DMS53 (cell line): ENCODE measurements at places on chromosomes 6 and 20.

GRCh38 chr20:59455402-59456341 lies 148.7 kb upstream of the PHACTR3 start:
- no peak for DNase-seq

- DNase-seq: no peak
Observed at GRCh38 chr20:46108435-46108841, 9.7 kb upstream of the CD40 start.

- peak; percentile 27 for DNase-seq
Observed at GRCh38 chr6:29414588-29414987, at the start of gene OR12D1. Gene OR12D1 (plus strand): TSS chr6:29414928.

DNA sequence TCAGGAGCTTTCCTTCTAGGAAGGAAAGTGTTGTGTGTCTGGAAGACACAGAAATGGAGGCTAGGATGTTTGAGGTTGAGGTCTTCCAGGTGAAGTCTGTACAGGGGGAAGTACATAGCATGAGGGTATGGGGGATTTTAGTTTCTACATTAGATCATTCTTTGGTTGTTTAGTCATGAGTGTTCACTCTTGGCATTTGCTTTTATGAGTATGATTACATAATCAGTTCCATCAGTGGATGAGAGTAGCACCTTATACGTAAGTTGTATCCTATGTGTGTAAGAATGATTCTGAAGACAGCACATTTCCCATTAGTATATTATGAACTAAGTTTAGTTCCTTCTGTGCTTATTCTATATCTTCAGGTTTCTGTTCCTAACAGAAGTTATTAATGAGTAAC lies 1.9 kb downstream of the CDYL start:
- peak; percentile 18 for DNase-seq

DNA sequence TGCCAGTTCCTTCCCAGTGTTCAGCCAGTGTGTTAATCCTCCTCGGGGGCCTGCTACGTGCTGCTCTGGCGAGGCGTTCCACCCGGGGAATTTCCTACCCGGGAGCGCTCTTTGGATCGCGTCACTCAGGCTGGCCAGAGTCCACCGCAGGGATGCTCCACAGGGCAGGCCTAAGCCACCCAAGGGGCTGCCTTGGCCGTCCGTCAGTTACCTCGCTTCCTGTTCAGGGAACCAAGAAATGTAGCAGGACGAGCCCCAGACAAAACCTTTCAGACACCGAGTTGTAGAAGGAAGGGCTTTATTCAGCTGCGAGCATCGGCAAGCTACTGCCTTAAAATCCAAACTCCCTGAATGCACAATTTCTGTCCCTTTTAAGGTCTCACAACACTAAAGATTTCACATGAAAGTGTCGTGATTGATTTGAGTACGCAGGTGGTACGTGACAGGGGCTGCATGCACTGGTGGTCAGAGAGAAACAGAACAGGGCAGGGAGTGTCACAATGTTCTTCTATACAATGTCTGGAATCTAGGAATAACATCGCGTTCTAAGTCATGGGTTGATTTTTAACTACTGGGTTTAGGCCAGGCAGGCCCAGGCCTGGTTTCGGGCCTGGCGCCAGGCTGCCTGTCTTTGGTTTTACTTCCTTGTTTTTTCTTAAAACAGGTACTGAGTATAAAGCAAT lies 15.7 kb upstream of the POU5F1 start:
- no peak for DNase-seq

DNA sequence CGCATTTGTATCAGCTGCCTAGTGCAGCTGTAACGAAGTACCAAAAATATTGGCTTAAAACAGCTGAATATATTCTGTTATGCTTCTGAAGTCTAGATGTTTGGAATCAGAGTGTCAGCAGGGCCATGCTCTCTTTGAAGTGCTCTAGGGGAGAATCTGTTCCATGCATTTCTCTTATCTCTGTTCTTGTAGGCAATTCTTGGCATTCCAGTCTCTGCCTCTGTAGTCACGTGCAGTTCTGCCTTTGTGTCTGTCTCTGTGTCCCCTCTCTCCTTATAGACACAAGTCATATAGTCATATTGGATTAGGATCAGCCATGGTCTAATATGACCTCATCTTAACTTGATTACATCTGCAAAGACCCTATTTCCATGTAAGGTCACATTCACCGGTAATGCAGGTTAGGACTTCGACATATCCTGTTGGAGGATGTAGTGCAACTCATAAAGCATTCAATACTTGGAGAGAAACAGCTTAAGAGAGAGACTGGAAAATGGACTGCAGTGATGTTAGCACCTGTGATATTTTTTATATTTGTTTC lies 18.6 kb downstream of the FAM83B start:
- DNase-seq: no peak

DNA sequence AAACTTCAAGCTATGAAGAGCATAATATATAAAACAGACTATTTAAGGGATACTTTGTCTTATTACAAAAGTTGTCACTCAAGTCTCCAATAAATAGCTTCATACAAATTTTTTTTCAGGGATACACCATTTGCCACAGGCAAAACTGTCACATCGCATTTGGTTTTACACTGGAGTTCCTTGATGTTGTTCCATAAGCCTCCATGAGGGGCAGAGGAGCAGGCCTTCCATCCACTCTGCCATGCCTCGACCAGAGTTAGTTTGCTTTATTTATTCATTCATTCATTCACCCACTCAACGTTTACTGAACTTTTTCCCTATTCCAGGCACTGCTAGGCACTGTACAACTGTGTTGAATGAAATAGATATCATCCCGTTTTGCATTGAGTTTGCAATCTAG lies 246.6 kb downstream of the PHF3 start:
- peak; percentile 45 for DNase-seq

DNA sequence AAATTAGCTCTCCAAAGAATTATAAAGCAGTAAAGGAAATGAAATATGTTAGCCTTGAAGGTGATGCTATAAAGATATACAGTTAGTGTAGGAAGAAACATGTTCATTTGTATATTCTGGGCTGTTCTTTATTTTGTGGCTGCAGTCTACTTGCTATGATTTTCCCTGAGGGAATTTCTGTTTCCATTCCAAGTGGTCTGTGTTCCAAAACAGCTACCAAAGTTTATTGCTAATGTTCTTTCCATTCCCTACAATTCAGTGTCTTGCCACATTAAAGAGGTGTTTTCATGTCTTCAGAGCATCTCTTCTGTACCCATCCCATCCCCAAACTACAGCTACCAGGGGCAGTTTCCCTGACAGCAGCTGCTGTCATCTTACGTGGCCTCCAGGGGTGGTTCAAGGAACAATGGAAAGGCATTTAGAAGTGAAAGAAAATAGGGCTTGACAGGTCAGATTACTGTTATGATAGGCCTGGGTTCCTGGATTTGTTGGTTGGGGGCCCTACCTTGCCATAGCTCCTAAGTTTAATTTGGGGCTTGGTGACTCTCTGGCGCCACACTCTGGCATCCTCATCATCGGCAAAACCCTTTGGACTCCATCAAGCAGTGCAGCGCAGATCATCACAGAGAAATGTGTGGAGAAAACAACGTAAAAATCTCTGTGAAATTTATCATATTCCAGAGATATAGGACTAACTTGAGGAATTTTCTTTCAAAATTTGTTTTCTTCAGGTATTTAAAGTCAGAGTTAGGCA lies 33.8 kb upstream of the AIG1 start:
- peak; percentile 37 for DNase-seq

GRCh38 chr6:22656706-22657351 lies 87.5 kb downstream of the HDGFL1 start:
- DNase-seq: no peak

DNA sequence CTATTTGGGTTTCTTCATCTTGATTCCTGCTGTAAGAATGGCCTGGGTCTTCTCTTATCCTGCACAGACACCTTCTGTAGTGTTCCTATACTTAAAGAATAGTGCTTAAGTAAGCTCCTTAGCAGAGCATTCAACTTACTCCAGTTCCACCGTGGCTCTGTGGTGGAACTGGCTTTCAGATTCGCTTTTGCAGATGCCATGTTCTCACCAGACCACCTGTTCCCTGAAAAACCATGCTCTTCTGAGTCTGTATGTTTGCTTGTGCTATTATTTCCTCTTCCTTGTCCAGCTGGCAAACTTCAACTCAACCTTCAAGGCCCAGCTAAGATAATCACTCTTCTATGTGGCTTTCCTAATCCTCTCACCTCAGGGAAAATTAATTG lies 4.9 kb downstream of the ELMO2 start:
- no peak for DNase-seq

DNA sequence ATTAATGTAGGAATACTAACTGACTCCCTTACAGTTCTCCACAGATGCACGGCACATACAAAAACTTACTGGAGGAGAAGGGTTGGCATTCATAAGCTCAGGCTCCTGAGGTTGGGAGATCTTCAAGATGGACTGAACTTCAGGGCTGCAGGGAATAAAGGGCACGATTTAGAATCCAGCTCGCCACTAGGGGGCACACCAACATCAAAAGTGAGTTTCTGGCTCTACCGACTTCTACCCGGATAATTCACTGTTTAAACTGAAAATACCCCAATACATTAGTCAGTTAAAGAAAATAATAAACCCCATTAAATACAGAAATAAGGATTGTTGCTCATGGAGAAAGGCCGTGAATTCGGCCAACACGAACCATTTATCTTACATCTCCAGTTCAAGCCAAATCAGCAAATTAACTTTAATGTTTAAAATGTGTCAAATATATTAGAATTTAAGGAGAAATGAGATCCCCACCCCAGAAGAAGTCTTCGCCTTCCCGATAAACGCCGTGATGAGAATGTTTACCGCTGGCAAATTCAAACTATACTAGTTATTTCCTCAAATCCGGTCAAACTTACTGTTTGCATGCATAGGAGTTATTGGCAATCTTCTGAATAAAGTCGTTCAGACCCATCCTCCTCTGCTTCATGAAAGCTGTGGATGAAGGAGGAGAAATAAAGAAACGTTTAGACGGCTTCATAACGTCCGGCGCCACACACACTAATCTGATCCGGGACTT lies 121.7 kb upstream of the SLC2A12 start:
- DNase-seq: peak; percentile 80

DNA sequence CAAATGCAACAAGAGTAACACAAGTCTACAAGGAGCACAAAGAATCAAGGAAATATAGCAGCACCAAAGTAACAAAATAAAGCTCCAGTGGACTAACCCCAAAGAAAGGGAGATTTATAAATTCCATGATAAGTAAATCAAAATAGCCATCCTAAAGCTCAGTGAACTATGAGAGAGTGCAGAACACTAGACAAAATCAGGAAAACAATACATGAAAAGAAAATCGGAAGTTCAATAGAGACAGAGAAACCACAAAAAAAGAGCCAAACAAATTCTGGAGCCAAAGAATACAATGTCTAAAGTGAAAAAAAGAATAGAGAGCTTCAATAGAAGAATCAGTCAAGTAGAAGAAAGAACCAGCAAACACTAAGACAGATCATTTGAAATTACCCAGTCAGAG lies 247.3 kb upstream of the TENT5A start:
- no peak for DNase-seq

GRCh38 chr6:4404415-4404814 lies 269.0 kb upstream of the ECI2 start:
- no peak for DNase-seq

DNA sequence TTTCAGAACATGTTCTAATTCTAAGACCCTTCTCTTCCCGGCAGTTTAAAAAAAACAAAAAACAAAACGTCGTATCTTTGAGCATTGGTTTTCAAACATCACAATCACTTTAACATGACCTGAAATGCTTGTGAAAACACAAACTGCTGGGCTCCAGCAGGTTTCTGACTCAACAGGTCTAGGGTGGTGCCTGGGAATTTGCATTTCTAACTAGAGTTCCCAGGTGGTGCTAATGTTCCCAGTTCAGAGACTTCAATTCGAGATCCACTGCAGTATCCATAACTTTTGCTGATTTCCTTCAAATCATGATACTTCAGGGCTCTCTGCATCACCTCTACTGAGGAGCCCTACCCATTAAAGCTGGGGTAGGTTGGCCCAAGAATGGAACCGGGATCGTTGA lies 850 bp upstream of the SMPDL3A start:
- DNase-seq: peak; percentile 9

DNA sequence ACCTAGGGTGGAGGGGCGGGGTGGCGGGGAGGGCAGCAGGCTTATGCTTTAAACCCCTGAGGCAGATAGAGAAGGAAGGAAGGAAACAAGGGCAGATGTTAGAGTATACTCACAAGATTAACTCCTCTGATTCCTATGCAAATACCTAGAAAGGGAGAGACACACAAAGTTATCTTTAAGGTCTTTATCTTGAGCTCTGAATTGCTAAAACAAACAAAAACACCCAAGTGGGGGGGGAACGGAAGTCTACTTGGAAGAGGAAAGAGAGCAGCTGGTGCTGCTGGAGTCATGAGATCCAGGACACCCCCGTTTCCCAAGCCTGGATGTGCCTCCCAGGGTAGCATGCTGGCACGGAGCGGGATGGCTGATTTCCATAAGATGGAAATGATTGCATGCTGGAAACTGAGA lies 43.4 kb downstream of the PLAGL1 start:
- DNase-seq: no peak

DNA sequence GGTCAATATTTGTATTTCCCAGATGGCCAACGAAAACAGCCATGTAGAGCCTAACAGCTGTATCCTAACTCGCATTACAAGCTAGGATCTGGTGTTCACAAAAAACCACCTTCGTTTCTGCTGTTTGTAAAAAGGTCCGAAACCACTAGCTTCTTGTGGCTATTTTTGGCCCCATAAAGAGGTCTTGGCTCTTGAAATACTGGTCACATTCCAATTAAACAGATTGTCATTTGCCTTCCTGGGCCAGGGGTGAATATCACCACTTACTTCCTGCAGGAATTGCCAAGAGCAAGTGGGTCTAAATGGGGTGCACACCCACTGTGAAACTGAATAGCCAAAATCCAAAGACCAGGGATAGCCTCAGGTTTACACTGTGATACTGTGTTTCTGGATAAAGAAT lies 48.2 kb downstream of the TSHZ2 start:
- no peak for DNase-seq

DNA sequence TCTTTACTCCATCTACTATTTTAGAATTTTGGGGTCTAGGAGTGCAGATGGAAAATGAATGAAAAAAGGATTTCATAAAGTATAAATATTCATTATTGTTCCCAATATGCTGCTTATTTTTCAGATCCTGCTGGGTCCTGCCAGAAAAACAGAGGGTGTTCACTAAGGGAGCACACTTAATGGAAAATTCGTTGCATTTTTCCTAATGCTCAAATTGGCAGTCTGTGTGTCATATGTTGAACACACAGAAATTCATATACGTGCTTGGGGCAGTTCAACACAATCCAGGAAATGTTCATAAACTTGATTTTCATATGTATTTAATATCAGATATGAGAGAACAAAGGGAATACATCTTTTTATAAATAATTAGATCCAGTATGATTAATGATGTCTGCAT lies 1019.4 kb downstream of the EPHA7 start:
- DNase-seq: no peak
